ENCODE measurements at places on chromosomes 7 and 10.

GRCh38 chr7:65722361-65722792 lies 150.5 kb upstream of the VKORC1L1 start:
- DNase-seq = peak; percentile 7

DNA sequence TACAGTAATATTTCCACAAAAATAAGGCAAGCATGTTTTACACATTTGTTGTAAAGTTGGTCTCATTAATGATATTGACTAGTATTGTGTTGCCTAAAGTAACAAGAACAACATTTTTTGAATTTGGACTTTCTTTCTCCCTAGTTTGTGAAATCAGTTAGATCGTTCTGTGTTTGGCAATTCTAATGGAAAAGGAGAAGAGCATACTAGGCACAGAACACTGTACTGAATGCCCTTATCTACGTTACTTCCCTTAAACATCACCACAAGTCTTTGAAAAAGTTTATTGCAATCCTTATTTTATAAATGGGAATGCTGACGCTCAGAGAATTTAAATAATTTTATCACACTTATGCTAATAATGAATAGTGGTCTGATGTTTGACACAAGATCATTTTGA lies 372.2 kb downstream of the EXOC4 start:
- DNase-seq = no peak

- DNase-seq = no peak
Measured at GRCh38 chr7:27046854-27047549, 48.8 kb downstream of the HOXA1 start.

DNA sequence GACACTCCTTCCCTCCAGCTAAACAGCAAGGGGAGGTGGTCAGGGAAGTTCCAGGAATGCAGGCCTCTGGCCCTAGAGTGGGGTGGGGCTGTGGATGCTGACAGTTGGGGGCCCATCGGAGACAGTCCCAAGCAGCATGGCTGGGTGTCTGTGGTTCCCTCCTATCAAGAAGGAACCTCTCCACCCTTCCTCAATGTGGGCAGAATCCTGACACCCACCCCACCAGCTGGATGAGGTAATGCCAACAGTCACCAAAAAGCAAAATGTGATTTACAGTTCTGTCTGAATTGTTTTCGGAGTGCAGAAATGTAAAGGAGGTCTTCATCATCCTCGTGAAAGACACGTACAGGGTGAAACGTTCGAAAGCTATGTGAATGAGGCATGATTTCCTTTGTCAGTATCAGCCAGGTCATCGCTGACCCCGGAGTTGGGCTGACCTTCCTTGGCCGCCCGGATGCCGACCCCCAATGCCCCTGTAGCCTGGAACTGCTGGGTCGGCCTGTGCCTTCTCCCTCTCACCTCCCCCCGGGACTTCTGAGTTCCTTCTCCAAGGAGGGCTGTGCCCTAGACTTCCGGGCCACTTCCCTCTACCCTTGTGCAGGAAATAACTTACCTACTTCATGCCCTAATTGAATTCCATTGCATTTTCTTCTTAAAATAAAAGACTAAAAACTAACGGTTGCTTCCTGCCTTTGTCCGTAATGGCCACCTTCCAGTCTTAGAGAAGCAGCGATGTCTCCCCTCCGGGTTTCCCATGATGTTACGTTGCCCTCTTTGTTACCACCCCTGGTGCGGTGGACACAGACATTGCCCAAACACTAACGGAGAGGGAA lies 24.5 kb downstream of the FOXK1 start:
- no peak for DNase-seq

DNA sequence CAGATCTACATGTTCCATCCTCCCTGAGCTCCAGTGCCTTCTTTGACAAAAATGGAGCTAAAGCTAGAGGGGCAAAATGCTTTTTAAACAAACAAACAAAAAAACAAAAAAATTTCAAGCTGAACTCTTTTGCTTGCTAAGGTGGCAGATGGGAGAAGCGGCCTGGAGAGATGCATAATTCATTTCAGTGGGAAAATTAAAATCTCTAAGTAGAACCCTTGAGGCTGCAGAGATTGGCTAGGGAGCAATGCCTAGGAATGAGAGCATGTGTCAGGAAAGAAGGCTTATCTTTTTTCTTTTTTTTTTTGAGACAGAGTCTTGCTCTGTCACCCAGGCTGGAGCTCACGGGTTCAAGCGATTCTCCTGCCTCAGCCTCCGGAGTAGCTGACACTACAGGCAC lies 46.4 kb upstream of the SAMD8 start:
- no peak for DNase-seq

GRCh38 chr10:125689955-125690569 lies 7.1 kb upstream of the TEX36 start:
- no peak for DNase-seq

DNA sequence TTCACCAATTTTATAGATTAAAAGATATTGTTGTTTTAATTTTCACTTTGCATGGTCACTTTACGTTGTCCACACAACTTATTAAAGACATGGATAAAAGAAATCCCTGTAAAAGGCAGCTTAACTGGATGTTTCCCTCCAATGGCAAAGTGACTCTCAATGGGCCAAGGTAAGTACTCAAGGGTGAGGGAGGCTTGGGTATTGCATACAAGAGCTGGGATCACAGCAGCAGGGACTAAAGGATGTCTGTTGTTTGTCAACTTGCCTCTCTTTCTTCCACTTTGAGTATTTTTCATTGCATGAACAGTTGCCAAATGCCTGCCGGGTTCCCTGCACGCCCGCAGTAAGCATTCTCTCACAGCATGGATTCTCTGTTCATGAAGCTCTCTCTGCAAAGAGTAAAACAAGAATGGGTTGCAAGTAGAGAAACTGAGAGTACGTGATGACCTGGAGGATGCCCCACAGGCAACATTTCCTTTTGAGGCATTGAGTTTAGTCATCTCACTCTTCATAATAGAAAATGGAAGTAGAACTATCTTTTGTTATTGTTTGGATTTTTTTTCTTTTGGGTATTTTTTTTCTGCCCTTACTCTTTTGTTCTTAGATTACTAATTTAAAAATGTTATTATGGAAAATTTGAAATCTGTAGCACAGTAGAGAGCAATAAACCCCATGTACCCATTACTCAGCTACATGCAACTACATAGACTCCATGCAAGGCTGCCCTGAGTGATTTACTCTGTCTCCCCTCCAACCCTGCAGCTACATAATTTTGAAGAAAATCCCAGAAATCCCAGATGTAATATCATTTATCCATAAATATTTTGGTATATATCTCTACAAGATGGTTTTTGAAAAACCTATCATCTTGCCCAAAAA lies 26.3 kb downstream of the GPR141 start:
- peak; percentile 75 for DNase-seq

- no peak for DNase-seq
Measured at GRCh38 chr7:138021889-138022288, 20.0 kb upstream of the CREB3L2 start.

DNA sequence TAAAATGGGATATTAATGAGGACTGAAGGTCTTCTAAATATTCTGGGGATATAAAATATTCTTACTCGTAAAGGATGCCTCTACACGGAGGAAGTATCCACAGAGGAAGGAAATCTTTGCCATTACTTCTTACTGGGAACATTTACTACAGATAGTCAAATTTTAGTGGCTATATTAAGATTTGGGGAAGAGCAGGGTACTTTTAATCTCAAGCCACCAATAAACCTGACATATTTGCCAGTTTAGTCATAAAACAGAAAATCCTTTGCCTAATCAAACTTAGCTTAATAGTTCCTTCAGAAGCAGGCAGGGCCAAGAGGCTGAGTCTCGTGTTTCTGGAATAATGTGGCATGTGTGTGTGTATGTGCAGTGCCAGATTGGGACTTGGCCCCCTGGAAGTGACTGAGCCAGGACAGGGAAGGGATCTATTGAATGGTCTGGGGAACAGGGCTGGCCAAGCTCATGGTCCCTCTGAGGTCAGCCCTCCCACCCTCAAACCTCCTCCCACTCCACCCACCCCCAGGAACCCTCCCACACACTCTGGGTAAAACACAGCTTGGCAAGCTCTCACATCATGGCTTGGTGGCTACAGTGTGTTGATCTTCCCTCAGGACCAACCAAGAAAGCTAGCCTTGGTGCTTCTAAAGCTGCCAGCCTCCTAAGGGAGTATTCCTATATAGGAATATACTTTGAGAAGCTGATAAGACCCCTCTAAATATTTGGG lies 1.6 kb upstream of the PIK3CG start:
- no peak for DNase-seq

GRCh38 chr7:47196106-47196645 lies 385.7 kb downstream of the TNS3 start:
- DNase-seq = no peak

GRCh38 chr7:50341724-50342123 lies 37.2 kb downstream of the IKZF1 start:
- DNase-seq = no peak

- DNase-seq = no peak
Measured at GRCh38 chr10:60187691-60188090, 202.0 kb downstream of the ANK3 start.

DNA sequence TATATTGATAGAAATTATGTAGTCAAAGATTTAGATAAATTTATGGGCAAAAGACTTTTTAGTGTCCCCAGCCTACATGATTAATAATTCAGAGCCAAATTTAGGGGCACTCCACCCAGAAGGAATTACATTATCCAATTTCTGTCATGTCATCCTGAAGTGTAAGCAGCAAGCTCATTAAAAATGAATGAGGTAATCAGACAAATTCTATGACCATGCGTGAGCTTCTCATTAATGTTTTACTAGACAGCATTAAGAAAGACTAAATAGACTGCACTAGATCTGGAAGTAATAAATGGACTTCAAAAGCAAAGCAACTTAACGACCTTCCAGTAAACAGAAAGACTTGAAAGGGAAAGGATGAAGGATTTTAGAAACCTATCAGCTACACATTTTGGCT lies 22.7 kb upstream of the TRUB1 start:
- DNase-seq = no peak

DNA sequence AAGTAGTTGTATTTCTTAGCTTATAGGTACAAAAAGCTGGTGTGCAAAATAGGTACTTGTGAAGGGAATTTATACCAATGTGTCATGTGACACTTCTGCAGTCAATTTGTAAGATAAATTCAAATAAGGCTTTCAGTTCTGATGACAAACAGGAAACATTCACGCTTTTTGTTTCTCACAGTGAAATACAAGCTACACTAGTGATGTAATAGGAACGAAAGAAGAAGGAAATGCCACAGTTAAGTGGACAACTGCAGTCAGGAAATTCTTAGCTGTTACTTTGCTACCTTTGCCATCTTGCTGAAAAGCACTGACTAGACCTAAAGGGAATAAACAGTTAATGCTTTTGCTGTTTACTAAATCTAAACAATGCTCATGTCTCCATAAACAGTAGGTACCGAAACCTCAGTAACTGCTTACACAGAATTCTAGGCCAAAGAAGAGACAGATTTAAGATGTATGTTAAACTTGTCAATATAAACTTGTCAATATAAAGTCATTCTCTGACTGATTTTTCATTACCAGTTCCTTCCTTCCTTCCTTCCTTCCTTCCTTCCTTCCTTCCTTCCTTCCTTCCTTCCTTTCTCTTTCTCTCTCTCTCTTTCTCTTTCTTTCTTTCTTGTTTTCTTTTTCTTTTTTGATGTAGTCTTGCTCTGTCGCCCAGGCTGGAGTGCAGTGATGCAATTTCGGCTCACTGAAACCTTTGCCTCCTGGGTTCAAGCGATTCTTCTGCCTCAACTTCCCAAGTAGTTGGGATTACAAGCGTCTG lies 10.1 kb downstream of the OTUD1 start:
- peak; percentile 39 for DNase-seq

DNA sequence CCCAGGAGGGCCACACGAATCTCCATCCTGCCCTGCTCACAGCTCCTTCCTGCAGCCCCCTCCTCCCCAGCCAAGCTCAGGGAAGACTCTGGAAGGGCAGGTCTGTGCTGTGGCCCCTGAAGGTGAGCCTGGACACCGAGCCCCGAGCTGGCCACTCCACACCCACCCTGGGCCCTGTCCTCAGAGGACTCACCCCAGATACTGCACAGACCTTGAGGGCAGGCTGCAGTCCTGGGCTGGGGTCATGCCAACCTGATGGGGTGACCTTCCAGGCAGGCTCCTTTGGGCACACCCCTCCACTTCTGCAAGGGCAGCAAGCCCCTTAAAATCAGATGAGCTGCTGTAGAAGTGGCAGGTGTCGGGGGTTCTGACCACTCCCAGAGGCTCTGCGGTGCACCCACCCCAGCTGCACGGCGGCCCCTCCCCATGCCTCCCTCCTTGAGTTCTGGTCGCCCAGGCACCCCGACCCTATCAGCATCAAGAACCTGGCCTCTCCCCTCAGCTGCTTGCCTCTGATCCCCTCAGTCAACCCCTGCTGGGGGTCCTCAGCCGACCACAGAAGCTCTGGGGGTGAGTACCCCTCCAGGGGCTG lies 24.3 kb downstream of the YKT6 start:
- no peak for DNase-seq

- DNase-seq = no peak
Measured at GRCh38 chr10:78757344-78757925, 311.3 kb upstream of the ZMIZ1 start.

DNA sequence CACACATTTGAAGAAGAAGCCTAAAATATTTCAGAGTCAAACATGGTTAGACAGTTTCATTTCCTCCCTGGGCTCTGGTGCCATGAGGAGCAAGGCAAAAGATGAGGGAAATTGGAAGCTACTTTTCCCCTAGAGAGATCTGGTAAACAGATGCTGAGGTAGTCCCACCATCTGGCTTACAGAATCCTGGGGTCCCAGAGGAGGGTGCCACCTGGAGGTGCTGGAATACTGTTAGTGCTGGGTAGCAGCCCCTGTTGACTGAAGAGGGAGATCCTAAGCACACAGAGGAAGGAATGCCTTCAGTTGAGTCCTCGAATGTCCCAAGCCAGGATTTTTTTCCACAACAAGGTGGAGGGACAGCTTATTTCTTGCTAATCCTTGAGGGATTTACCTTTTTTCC lies 160.1 kb downstream of the FZD1 start:
- no peak for DNase-seq

GRCh38 chr7:100088621-100089457 lies at the start of gene COPS6:
Gene COPS6 (plus strand): TSS chr7:100088969. CDS start chr7:100088991, 22 bp downstream.
- DNase-seq = no peak

Measured in GM12878 (cell line).